ENCODE measurements at places on chromosomes 3 and 15.

DNA sequence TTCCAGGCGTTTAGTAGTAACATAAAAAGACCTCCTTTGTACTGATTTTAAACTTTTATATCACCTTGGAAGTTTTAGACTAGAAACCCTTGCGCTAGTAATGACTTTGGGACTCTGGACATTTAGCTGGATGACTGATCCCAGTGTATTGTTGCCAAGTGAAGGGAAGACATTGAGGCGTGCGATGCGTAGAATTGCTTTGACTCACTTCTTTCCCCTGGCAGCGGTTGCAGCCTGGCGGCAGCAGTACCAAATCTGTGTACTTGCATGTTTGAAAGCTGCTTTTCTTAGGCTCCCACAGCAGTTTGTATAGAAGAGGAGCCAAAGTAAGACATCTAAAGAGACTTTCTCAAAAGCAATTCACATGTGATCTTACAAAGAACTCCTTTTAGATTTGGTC, 151.6 kb downstream of the BBX start:
- DNase-seq: no peak

DNA sequence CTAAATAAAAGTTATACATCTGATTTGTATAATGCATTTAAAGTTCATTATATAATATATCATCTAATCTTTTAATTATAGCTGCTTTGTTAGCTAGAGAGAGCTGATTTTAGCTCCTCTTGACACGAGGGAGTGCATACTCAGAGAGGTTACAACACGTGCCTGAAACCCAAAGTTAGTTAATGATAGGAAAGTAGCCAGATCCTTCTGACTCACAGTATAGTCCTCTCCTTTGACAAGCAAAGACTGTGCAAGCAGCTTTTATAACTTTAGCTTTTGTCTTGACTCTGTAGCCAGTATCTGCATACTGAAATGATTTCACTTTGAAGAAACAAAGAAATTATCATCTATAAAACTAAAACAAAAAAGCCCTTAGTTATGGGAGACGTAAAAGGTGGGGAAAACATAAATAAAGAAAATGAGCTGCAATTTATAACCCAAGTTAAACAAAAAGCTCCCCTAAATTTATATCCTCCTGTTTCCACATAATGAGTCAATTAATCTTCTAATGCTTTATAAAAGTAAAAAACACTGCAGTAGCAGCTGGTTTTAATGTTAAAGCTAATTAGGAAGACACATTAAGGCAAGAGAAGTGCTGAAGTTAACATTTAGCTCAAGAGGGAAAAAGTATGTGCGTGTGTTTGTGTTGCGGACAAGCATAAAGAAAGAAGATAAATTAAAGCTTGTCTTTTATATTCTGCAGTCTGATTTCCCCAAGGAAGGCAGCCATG, 13.1 kb downstream of the GABRR3 start:
- DNase-seq: peak; percentile 27

- no peak for DNase-seq
Observed at GRCh38 chr15:73715417-73715816, 31.2 kb downstream of the CD276 start.

DNA sequence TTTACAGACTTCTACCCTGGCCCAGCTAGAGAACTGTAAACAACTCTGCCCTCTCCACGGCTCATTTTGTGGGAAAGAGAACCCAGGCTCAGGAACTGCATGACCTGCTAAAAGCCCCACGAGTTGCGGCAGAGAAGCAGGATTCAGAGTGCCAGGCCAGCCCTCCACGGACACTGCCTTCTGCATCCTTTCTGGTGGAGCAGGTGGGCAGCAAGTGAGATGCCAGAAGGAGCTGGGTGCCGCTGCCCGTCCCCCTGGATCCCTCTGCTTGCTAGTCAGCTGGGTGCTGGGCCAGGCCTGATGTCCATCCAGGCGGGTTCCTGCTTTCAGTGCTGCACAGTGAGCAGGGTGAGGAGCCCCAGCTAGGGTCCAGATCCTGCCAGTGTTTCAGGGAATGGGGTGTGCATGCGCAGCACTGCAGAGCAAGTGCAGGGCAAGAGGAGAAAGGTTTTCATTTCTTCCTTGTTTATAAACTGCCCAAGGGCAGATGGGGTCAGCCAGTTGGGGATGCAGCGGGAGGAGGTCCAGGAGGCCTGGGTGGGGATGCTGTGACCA, 5.2 kb upstream of the RAB43 start:
- no peak for DNase-seq

DNA sequence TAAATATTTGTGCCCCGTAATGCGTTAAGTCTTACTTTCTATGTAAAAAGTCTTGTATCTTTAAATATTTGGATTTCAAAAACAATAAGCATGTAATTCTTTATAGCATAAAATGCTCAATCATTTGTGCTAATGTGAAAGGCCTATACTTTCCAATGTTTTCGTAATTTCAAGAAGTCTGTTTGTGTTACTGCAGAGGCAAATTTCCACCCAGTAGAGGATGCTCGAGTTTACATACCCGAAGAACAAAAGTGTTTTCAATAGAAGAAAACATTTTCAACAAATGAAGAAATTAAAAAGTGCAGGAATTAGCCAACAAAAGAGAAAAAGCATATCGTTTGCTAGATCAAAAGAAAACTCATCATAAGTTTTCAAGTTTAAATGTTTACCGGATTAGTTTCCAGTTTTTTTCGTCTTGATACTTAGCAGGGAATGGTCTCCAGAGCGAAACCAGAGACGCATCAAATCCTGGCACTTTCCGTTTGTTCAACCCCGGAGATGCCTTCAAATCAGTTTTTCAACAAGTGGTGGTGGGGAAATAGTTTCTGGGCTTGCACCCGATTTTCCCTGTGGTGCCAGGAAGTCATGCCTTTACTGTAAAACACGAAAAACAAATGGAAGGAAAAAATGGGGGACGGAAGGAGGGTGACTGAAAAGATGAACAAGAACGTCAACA, 1.0 kb downstream of the CGGBP1 start:
- no peak for DNase-seq

DNA sequence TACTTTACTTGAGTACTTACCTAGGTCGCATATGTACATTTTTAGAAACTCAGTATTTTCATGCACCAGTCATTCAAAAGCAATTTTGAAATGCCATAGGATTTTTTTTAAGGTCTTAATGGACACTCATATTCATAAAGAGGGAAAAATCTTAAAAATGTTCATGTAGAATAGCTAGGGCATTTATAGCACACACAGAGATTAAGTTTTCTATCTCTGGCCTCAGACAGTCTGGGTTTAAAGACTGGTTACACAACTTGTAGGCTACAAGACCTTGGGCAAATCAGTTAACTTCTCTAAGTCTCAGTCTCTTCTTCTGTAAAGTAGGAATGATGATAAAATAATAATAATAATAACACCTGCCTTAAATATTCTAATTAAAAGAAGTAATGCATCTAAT, 48.5 kb upstream of the UBP1 start:
- no peak for DNase-seq

Measured in PC-3 (cell line).